Subcutaneous adipose tissue (tissue), 4 donors: ENCODE measurements at places on chromosomes 13 and 19. TPM values are rescaled to one million over a fixed set of nuclear protein-coding genes. Genes with fewer than 3 reads are reported as not detected.

RGL3 gene
- total RNA-seq = 5.7 TPM

TMEM238 gene
- 0.44 TPM for total RNA-seq

APOC1 gene
- 112 TPM for total RNA-seq

ARHGEF7 gene
- total RNA-seq = 173 TPM

CTU1 gene
- total RNA-seq = 2.8 TPM
